Omental fat pad (tissue), 4 donors: ENCODE measurements at places on chromosomes 6 and 20. TPM values are rescaled to one million over a fixed set of nuclear protein-coding genes. Genes with fewer than 3 reads are reported as not detected.

SLPI gene
- 505 TPM for total RNA-seq

DNA sequence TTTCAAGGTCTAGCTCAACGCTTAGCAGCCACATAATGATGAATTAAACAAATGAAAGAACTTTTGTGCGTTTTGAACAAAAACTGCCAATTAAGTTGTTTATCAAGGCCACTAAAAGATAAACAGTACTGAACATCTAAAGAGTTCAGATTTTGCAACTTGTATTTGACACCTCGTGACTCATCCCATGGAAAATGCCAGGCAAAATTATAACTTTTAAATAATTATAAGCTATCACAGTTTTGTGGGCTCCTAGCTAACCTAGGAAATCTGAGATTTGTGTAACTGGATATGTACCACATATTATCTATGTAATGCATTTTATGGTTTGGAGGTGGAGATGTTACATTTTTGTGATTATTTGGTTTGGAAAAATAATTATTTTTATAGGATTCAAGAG is 9.6 kb upstream of the BAG2 start:
- no peak for DNase-seq

DNA sequence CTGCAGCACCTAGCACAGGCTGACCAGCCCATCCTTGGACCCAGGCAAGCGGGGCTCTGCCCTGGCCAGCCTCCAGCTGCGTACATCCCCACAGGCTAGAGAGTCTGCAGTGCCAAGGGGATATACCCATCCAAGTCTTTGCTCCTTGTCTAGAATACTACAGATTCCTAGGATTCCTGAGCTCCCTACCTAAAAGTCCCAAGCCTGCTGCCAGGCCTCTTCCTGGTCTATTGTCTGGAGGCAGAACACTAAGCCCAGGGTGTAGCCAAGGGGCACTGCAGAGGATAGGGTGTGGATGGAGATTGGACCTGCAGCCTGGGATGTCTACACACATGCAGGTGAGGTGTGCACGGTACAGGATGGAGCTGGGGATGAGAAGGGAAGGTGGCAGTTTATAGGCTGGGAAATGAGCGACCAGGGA is 90.0 kb upstream of the SIRPA start:
- no peak for DNase-seq

- DNase-seq, result no peak
These were observed 158.7 kb downstream of the TFAP2A start for GRCh38 chr6:10256113-10256690.
